HT-29 (cell line): ENCODE measurements at places on chromosomes 11 and 22.

- no peak for DNase-seq
Measured at GRCh38 chr22:42644422-42645340, 4.3 kb upstream of the ATP5MGL start.

DNA sequence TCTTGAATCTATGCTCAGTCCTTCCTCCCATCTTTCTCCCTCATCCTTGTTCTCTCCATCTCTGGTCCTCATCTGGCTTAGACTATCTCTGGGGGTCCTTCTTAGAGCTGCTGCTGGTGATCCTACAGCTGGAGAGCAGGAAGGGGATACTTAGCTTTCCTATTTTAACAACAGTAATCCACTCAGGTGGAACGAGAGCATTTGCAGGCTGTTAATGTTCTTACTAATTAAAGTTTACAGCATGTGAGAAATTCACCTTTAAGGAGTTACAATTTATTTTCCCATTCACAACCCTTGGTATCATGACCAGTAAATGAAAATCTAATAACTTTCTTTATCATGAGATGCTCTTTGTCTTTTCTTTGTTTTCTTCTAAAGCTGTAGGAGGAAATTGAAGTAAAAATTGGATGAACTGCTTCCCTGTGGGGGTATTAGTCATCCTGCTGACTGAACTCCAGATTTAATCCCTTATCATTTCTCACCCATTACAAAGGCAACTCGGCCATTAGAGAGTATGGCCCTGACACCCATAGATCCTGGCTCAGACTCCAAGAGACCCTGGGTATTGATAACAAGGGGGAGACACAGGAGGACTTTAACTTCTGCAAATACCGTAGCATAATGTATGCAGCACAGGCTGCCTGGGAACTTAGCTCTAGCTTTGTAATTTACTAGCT, 37.6 kb upstream of the MTNR1B start:
- no peak for DNase-seq

DNA sequence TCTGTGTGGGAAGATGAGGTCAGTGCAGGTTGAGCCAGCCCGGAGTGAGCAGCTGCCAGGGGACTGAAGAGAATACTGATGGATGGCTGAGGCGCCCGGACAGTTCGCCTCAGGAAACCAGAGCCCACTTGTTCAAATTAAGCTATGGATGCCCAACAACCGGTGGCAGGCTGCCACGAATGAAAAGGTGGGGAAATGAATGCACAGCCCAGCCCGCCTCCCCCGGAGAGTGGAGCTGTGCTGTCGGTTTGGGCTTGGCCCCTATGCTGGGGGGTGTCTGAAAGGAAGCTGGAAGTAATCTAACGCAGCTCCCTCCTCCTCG, 21.9 kb downstream of the HSPA8 start:
- no peak for DNase-seq

DNA sequence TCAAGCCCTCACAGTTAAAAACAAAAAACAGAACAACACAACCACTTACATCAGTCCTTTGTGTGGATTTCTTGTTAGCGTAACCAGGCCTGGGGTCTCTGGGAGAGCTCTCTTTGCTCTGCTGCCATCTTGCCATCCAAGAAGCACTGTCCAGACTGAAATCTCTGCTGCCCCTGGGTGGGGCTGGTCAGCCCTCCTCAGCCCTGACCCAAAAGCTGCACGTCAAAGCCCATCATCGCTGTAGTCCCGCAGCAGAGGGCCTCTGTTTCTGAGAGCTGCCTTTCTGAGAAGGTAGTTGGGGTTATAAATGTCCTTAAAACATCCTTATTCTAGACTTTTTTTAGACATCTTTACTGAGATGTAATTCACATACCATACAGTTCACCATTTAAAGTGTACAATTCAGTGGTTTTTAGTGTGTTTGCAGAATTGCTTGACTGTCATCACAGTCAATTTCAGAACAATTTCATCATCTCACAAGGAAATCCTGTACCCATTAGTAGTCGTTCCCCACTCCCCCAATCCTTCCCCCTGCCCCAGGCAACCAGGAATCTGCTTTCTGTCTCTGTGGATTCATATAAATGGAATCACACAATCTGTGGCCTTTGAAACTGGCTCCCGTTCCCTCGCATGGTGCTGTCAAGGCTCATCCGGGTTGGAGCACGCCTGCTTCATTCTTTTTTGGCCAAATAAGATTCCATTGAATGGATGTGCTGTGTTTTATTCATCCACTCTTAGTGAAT, 94.9 kb downstream of the TBC1D22A start:
- DNase-seq, result no peak
